ENCODE measurements at places on chromosomes 7 and 10.

DNA sequence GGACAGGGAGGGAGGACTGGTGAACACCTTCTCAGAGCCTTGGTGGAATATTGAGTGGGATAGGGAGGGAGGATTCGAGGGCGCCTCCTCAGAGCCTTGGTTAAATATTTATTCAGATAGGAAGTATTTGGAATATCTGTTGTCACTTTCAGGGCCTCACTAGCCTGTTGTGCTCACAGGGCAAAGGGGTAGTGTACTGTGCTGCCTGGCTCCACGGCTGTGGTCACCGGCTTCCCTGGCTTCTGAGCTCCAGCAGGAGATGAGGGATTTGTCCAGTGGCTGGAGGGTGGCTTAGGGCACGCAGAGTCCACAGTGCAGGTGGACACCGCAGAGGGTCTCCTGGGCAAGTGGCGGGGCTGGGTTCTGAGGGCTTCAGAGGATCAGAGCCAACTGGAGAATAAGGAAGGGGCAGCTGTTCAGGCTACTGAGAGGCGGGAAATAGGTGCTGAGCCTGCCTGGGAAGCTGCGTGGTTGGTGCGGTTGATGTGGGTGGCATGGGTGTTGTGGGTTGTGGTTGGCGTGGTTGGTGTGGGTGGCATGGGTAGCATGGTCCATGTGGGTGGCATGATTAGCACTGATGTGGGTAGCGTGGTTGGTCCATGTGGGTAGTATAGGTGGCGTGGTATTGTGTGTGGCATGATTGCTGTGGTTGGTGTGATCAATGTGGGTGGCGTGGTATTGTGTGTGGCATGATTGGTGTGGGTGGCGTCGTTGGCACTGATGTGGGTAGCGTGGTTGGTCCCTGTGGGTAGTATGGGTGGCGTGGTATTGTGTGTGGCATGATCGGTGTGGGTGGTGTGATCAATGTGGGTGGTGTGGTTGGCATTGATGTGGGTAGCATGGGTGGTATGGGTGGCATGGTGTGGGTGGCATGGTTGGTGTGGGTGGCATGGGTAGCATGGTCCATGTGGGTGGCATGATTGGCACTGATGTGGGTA, 16.7 kb downstream of the INPP5A start:
- no peak for DNase-seq

GRCh38 chr10:5373307-5373706, 8.5 kb downstream of the UCN3 start:
- no peak for DNase-seq

GRCh38 chr7:13057462-13058200, 370.2 kb downstream of the ARL4A start:
- DNase-seq = no peak

GRCh38 chr10:17905491-17905890, 46.2 kb upstream of the SLC39A12 start:
- DNase-seq = no peak

GRCh38 chr7:151459726-151460473, 20.0 kb upstream of the CRYGN start:
- no peak for DNase-seq

- DNase-seq = no peak
These were observed 17.3 kb downstream of the CYP51A1 start for GRCh38 chr7:92116949-92117348.

Measured in stimulated activated CD4-positive, alpha-beta T cell treated with anti-CD3 and anti-CD28 coated beads, Interleukin-4, amount 100 ng/mL, for 4 hours (primary cell).